Activated naive CD4-positive, alpha-beta T cell treated with anti-CD3 and anti-CD28 coated beads, Interleukin-2, amount 50 U/mL, for 16 hours (primary cell): ENCODE measurements at places on chromosomes 4 and X.

DNA sequence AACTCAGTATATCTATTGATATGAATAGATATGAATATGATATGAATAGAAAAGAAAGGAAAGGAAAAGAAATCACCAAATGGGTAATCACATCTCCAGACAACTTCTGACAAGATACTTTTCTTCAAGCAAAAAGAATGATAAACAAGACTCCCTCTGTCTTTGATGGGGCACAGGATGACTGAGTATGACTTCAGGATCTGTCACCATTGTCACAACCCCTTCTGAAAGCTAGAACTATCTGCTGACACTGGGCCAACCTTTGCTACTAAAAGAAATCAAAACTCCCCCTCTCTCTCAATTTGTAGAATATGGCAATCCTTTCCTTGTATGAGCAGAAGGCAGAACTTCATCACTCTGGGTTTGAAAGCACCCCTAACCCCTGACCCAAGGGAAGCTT is 267.2 kb upstream of the RASGEF1B start:
- no peak for DNase-seq

DNA sequence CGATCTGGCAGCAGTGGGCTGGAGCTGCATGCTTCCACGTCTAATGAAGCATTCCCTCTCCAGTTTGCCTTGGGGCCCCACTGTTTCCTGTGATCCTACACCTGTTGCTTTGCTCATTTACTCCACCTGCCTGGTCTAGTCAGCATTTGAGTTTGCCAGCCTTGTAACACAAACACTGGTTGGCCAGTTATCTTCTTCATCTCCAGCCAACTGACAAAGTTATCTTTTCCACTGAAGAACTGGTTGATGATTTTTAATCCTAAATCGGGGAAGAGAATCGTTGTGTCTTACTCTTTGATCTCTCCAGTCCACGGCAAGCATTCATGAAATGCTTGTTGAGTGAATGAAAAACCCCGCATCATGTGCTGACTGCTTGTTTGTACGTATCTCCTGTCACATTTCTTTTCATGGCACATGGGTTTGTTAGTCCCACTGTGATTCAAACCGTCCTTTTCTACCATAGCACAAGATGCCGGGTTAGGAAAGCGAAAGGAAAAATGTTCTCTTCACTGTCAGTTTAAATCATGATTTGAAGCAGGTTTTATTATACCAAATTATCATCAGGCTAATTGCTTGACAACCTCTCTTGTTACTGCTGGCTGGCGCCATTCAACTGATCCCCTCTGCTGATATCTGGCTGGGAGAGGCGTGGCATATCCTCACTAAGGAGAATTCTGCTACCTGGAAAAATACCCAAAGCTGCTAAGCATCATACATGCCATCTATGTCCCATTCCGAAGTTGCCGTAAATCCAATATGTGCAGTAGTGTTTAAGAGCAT is 144.8 kb downstream of the SHROOM3 start:
- no peak for DNase-seq

- DNase-seq = no peak
These were observed 574 bp upstream of the MOB1B start for GRCh38 chr4:70901607-70901983.

DNA sequence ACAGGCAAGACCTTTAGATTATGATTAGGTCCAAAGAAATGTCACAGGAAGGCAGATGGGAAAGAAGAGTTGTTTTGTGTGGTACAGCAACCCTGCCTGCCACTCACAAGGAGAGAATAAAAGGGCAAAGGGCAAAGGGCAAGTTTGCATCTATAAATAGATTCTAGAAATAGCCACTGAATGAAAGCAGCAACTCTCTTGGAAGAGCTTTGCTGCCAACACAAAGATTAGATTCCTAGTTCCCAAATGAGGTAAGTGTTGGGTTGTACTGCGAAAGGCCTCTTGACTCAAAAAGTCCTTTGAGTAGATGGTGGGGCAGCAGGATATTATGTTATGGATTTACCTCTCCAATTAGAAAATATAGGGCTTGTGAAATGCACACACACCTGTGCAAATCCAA is 61.2 kb downstream of the MOSPD2 start:
- DNase-seq = no peak

DNA sequence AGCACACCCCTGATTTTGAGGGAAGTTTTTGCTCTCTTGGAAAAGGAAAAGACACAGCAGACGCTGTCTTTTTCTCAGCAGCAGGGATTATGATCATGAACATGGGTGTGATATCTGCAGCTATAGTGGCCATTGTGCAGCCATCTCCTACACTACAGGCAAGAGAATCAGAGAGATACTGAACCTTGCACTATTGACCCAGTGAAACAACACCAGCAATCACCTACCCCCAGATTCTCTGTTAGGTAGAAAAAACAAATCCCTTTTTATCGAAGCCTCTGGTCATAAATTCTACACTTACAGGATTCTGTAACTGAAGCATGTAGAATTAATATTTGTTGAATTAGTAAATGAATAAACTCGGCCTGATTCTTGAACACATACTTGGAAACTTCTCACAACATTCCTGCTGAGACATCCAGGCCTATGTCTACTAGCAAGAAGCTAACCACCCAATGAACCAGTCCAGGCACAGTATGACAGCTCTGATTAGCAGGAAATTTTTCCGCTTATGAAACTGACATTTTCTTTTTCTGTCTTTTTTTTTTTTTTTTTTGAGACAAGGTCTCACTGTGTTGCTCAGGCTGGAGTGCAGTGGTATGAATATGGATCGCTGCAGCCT is 5.0 kb upstream of the AFAP1 start:
- no peak for DNase-seq

- no peak for DNase-seq
These were observed 279.0 kb downstream of the HS3ST1 start for GRCh38 chr4:11149612-11150259.

DNA sequence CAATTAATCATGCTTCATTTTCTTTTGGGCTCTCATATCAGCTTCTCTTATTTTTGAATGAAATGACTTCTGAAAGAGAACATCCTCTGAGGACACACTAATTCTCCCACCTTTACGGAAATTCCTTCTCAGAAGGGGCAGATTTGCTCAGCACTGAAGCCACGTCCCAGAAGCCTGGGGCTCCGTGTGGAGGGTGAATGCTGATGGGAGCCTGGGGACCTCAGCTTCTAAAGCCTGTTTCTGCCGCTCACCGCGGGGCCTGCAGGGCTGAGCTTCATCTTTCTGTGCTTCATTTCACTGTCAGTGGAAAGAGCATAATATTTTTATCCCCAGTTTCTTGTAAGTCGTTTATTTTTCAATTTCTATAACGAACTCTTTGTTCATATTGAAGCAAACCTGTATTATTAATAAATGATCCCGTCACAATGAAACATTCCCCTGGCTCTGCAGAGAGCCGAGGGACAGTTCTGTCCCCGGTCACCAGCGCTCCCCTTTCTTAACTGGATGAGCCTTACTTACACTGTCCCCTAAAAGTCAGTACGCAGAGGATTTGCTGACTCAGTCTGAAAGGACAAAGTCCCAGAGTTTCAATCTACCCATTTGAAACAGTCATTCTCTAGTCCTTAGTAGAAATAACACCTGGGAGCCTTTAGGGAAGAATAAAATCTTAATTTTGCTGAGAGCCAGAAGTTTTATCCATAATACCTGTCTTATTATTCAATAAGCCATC is 364.6 kb upstream of the FAT1 start:
- no peak for DNase-seq

GRCh38 chr4:80614319-80614718 is 278.8 kb downstream of the CFAP299 start:
- no peak for DNase-seq

GRCh38 chr4:171007618-171008390 is 805.4 kb upstream of the GALNTL6 start:
- DNase-seq = no peak

DNA sequence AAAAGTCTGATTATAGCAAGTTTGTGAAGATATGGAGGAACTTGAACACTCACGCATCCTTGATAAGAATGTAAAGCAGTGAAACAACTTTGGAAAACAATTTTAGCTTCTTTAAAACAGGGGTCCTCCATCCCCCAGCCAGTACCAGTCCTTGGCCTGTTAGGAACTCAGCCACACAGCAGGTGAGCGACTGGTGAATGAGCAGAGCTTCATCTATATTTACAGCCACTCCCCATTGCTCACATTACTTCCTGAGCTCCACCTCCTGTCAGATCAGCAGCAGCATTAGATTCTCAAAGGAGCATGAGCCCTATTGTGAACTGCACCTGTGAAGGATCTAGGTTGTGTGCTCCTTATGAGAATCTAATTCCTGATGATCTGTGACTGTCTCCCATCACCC is 530.3 kb upstream of the PRKX start:
- no peak for DNase-seq

- DNase-seq = no peak
These were observed 48.0 kb downstream of the MAGEA9 start for GRCh38 chrX:149829751-149830191.

DNA sequence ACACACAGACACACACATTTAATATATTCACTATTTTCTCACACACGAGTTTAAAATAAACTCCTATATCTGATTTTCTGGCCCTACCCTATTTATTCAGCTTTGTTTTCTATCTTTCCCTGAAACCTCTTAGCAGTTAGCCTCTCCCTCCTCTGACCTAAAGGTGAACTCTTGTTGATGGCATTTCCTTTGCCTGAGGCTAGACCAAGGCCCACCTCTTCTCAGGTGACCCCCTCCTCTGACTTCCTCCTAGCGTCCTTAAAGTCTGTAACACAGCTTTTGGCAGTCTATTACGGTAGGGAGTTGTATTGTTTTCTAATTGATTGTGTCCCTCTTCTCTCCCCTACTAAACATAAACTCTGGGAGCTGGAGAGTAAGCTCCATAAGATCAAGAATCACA is 1.7 kb upstream of the SRPX2 start:
- no peak for DNase-seq

GRCh38 chrX:10110984-10111363 is 45.8 kb upstream of the CLCN4 start:
- DNase-seq = peak; percentile 76

DNA sequence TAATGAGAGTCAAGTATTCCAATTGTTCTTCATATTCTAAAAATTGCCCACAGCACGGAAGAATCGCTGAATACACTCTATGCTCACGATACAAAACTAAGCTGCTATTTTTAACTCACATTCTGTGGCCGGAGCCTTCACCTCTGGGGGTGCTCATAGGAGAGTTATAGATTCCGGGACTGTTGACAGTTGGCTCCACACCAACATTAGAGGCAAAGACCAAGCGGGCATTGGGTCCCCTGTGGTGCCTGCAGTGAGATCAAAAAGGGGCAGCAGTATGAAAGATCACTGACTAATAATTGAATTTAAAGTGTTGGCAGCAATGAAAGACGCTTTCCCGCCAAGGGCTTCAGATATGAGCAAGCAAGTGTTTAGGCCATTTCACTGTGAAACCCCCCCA is 146.0 kb downstream of the TMEM144 start:
- no peak for DNase-seq

DNA sequence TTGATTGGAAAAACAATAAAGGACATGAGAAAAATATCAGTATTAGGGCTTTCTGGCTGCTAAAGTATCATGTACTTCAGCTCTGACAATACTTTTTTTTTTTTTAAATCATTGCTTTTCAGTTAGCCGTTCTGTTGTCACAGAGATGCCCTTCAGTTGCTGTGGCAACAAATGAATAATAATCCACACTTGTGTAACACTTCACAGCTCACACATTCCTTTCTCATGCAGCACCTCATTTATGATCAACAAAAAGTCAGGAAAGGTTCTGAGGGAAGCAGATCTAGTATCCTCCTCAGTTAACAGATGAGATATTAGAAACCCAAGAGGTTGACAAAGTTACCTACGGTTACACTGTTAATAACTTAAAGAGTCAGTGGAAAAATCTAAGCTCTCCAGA is 444.2 kb upstream of the SLIT2 start:
- DNase-seq = no peak

DNA sequence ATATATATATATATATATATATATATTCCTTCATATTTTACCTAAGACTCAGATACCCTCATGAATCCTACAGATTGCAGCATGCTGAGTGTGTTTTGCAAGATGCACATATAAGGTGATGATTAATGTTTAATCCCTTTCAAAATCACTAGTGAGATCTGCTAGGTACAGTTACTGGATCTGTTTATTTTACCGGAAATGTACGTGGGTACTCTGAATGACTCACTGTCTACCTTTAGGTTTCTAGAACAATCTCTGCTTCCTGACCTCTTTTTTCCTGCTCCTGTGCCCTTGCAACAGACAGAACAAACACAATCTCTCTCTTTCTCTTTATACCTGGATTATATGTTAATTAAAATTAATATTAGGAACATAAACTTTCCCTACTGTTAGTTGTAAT is 379.6 kb downstream of the FAM133A start:
- no peak for DNase-seq

- peak; percentile 42 for DNase-seq
These were observed at the start of gene RNF175 for GRCh38 chr4:153759407-153760316. Gene RNF175, minus strand, starts transcription at chr4:153760024. Its CDS starts 162 bp downstream, at chr4:153759862.

- DNase-seq = no peak
These were observed 231.7 kb downstream of the FBXW7 start for GRCh38 chr4:152304220-152304619.

- DNase-seq = no peak
These were observed 243.9 kb downstream of the UNC5C start for GRCh38 chr4:95304898-95305297.

DNA sequence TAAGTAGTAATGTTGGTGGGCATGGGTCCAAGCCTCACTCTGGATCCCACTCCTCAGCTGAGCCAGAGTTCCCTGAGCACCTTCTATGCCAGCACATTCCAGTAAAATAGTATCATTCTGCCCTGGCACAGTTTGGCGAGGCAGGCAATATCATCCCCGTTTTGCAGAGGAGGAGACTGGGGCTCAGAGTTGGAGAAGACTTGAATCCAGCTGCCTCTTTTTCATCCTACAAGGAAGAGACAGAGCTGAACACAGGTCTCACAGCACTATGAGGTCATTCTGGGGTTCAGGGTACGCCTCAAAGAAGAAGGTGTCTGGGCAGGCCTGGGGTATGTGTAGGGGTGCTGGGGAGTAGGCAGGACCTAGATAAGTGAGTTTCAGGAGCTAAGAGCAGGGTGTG is 103.9 kb upstream of the STX18 start:
- no peak for DNase-seq

DNA sequence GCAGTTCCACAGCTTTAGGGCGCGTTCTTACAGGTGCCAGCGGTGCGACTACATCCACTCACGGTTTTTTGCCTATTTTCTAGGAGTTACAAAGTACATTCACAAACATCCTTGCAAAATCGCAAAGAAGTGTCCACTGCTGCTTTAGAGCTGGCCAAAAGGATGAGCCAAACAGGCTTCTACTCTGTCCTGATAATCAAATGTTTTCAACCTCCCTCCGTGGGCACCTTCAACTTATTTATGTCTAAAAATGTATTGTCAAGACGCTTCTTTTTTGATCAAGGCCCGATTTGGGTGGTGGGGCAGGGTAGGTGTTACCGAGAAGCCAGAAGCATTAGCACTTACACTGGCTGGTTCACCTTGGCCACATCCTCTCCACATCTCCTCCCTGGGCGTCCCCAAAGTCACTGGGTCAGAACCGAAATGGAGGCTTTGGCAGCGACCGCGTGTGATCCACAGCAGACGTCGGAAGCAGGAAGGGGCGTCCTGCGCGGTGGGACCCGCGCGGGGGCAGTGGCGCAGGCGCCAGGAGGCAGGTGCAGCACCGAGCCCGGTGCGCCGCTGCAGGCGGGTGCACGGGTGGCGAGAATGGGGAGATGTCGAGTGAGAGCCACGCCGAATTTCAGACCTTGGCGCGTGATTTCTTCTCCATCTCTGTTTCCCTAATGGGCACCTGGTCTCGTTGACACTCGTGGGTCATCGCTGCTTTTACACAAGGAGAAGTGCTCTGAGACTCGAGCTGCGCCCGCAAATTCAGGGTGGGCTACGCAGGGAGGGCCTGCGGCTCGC is 16.9 kb downstream of the NKX3-2 start:
- DNase-seq = no peak
